ENCODE measurements at places on chromosomes 6 and 20. TPM values are rescaled to one million over a fixed set of nuclear protein-coding genes. Genes with fewer than 3 reads are reported as not detected.

CRISP2 gene
- not detected for total RNA-seq

ADAM33 gene
- 3.1 TPM for total RNA-seq

L3MBTL3 gene
- 2.1 TPM for total RNA-seq

SEL1L2 gene
- 0.71 TPM for total RNA-seq

LRRC73 gene
- not detected for total RNA-seq

PDYN gene
- not detected for total RNA-seq

TENT5A gene
- total RNA-seq: 3.1 TPM

ATXN1 gene
- total RNA-seq: 21.8 TPM

CYP21A2 gene
- total RNA-seq: 0.16 TPM

NMBR gene
- not detected for total RNA-seq

TNFRSF6B gene
- total RNA-seq: 1.2 TPM

MATN4 gene
- total RNA-seq: not detected

POU5F1 gene
- total RNA-seq: not detected

HEY2 gene
- 6.4 TPM for total RNA-seq

KIAA1755 gene
- 0.05 TPM for total RNA-seq

LAMA2 gene
- total RNA-seq: 52.9 TPM

OLIG3 gene
- total RNA-seq: not detected

COL10A1 gene
- total RNA-seq: not detected

DUSP15 gene
- not detected for total RNA-seq

MCHR2 gene
- total RNA-seq: not detected

LY6G6F gene
- not detected for total RNA-seq

AGER gene
- not detected for total RNA-seq

OOEP gene
- not detected for total RNA-seq

PI3 gene
- total RNA-seq: not detected

DDAH2 gene
- 14.7 TPM for total RNA-seq

KHDC1L gene
- not detected for total RNA-seq

APCDD1L gene
- 0.07 TPM for total RNA-seq

PTCRA gene
- total RNA-seq: not detected

RHAG gene
- total RNA-seq: not detected

MDFI gene
- total RNA-seq: 0.26 TPM

CTAGE9 gene
- not detected for total RNA-seq

ID4 gene
- 2.0 TPM for total RNA-seq

SIRPB1 gene
- total RNA-seq: 0.20 TPM

TMC2 gene
- 0.10 TPM for total RNA-seq

FOXF2 gene
- total RNA-seq: 1.2 TPM

TDRD6 gene
- total RNA-seq: 0.04 TPM

TGM3 gene
- not detected for total RNA-seq

ULBP2 gene
- total RNA-seq: not detected

TNFRSF21 gene
- 2.8 TPM for total RNA-seq

FUT9 gene
- not detected for total RNA-seq

GPR6 gene
- total RNA-seq: not detected

LY86 gene
- 0.49 TPM for total RNA-seq

HRH3 gene
- total RNA-seq: not detected

C20orf204 gene
- total RNA-seq: 0.66 TPM

SCGN gene
- total RNA-seq: not detected

KCNK16 gene
- total RNA-seq: not detected

CHRNA4 gene
- not detected for total RNA-seq

GGTLC1 gene
- not detected for total RNA-seq

ABHD16B gene
- not detected for total RNA-seq

DAAM2 gene
- 84.0 TPM for total RNA-seq

OR2H2 gene
- total RNA-seq: not detected

RGS17 gene
- not detected for total RNA-seq

DXO gene
- total RNA-seq: 11.5 TPM

RNF217 gene
- 15.5 TPM for total RNA-seq

PREP gene
- total RNA-seq: 34.6 TPM

NECAB3 gene
- total RNA-seq: 72.3 TPM

RAMACL gene
- total RNA-seq: 0.70 TPM

ECT2L gene
- total RNA-seq: not detected

RNF182 gene
- not detected for total RNA-seq

SNTA1 gene
- 320 TPM for total RNA-seq

Measured in gastrocnemius medialis (tissue), 4 donors.